ENCODE measurements at places on chromosomes 6 and 20.
A peak's percentile ranks its signal among the peaks of the same experiment; 100 is the strongest.

GRCh38 chr6:28580475-28580874 lies 54.8 kb downstream of the GPX5 start:
- DNase-seq, result no peak

GRCh38 chr6:34993213-34993612 lies 104.2 kb downstream of the ANKS1A start:
- no peak for DNase-seq

GRCh38 chr6:44327096-44327495 lies 13.9 kb upstream of the AARS2 start:
- no peak for DNase-seq

GRCh38 chr6:42378125-42378524 lies 73.6 kb downstream of the TRERF1 start:
- DNase-seq, result no peak

DNA sequence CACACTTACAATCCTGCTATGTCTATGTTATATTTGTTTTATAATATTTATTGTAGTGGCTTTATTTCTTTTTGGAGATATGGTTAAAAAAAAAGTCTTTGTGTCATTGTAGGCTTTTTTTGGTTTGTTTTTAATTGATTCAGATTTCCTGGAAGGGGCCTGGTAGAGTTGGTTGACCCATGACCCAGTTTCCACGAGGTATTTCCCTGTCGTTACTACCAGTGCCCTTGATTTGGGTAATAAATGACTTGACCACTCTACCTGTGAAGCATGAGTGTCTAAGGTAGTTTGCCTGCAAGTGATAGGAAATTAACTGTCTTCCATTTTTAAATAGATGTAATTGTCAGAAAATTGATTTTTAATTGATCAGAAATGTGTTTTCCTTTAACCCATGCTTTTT lies 121.0 kb downstream of the JARID2 start:
- no peak for DNase-seq

- no peak for DNase-seq
These were observed 56.2 kb upstream of the TBC1D7 start for GRCh38 chr6:13384506-13384905.

- no peak for DNase-seq
These were observed 301.4 kb upstream of the TBX18 start for GRCh38 chr6:85065831-85066230.

- peak; percentile 56 for DNase-seq
These were observed 517.6 kb downstream of the CD83 start for GRCh38 chr6:14635195-14635594.

DNA sequence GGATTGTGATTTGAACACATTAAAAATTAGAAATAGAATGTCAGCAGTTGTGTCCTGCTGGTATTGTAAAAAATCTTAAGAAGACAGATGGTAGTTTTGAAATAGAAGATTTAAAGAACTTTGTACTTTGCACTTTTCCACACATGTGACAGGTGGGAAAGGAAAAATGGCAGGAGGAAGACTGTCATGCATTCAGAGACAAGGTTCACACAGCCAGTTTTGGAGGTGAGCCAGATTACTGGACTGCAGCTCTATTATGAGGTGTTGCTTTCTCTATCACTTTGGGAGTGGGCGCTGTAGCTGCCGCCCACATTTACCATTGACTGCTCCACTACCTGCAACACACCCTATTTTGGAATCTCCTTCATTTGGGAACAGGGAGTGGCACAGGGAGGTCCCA lies 12.1 kb upstream of the NDUFAF4 start:
- no peak for DNase-seq

- DNase-seq, result no peak
These were observed 194.9 kb downstream of the BCAS1 start for GRCh38 chr20:53875452-53875851.

GRCh38 chr6:13302291-13302690 lies 26.0 kb downstream of the TBC1D7 start:
- DNase-seq, result no peak

DNA sequence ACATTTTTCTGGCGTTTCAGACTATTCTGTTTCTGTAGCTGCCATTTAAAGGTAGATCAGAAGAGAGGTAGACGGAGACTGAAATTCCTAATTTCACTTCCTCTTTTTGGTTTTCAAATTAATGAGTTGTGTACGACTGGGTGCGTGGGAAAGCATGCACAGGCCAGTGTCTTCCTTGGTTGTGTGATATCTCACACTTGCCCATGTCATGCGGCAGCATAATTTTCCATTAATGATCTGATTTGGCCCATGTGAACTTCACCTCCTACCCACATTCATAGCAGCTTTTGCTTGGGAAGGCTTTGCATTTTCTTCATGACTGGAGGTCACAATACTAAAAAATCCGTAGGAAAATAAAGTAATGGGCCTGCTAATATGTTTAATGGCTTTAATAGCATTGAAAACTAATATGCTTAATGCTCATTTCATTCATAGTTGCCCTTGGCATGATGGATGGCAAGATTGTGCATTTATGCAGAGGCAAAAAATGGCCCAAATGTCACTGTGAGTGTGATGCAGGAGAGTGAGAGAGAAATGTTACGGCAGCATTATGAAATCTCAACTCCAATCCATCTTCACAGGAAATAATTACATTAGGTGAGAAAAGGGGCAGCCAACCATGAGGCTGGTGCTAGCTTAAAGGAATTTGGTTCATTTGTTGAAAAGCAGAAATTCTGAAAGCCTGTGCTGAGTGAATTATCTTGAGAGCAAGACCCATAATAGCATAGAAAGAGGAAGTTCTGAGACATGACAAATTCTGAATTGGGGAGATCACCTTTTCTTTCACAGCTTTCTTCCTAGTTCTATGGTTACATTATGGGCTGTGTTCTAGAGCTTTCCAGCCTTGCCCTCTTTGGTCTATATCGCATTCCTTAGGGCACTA lies 69.0 kb upstream of the UST start:
- no peak for DNase-seq

DNA sequence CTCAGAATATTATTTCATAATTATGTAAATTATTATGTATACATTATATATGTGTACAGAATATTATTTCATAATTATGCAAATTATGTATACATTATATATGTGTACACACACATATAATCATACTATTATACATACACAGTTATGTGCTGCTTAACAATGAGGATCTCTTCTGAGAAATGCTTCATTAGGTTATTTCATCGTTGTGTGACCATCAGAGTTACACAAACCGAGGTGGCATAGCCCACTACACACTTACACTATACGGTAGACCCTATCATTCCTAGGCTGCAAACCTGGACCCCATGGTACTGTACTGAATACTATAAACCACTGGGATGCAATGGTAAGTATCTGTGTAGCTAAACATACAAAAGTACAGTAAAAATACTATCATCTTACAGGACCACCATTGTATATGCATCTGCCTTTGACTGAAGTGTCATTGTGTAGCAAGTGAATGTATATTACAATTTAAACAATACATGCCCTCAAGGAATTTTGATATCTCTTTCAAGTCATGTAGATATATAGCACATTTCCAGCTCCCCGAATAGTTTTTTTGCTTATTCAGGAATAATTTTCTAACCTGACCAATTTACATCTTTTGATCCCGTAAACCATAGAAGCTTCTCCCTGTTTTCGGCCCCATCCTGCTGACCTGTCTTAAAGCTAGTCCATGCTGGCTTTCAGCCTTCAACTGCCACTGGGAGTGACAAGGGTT lies 71.2 kb downstream of the TMEM170B start:
- DNase-seq, result no peak

DNA sequence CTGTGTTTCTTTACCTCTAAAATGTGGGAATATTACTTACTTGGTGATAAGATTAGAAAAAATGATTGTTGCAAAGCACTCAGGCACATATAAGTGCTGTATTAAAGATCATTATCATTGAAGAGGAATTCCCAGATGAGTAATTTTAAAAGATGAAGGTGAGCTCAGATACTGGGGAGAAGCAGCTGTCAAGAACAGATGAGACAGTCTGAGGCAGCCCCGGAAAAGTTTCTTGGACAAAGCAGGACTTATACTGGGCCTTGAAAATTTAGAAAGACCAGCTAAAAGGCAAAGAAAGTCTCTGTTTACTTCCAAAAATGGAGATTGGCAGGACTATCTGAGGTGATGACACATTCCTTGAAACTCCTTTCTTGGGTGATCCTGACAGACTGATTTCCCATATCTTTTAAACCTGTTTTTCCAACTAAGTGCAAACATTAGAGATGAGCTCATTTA lies 93.8 kb upstream of the MARCKS start:
- DNase-seq, result no peak

- no peak for DNase-seq
These were observed 81.1 kb downstream of the LAMA4 start for GRCh38 chr6:112173221-112173804.

- no peak for DNase-seq
These were observed 2.8 kb downstream of the EYA2 start for GRCh38 chr20:46897328-46897880.

DNA sequence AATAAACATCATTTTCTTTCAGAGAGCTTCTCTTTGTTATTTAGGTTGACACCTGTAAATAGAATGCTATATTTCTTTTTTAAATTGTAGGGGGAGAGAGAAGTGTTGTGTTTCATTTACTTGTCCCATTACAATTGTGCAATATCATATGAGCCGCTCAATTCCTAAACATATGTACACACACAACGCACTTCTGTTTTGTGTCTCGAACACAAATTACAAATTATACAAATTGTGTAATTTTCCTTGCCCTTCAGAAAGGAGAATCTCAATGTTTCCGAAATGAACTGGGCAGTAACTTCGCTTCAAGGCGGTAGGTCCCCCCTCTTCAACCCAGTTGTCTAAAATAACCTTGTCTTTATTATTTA lies 2.6 kb upstream of the ABT1 start:
- no peak for DNase-seq

GRCh38 chr6:134376785-134377184 lies 58.9 kb upstream of the SGK1 start:
- no peak for DNase-seq

GRCh38 chr6:158611541-158612370 lies 32.8 kb downstream of the DYNLT1 start:
- DNase-seq, result no peak

DNA sequence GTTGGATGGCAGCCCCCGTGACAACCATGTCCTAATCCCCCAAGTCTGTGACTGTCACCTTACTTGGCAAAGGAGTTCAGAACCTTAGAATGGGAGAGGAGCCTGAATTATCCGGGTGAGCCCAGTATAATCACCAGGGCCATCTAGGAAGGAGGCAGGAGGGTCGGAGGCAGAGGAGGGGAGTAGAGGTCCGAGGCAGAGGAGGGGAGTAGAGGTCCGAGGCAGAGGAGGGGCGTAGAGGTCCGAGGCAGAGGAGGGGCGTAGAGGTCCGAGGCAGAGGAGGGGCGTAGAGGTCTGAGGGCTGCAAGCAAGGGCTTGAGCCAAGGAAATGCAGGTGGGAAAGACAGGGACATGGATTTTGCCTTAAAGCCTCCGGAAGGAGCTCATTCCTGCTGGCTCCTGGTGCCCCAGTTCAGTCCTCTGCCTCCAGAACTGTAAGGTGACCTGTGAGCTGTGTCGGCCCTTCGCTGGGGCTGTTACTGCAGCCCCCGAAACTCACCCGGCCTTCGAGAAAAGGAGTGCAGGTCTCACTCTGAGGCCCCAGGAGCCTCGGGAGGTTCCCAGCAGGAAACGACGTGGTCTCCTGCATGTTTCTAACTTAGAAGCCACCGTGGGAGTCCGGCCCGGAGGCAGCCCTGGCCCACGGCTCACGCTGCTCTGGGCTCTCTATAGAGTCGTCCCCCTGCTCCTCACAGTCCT lies 20.0 kb upstream of the SLCO4A1 start:
- DNase-seq, result no peak

GRCh38 chr6:148508401-148509041 lies 165.9 kb downstream of the SASH1 start:
- no peak for DNase-seq

DNA sequence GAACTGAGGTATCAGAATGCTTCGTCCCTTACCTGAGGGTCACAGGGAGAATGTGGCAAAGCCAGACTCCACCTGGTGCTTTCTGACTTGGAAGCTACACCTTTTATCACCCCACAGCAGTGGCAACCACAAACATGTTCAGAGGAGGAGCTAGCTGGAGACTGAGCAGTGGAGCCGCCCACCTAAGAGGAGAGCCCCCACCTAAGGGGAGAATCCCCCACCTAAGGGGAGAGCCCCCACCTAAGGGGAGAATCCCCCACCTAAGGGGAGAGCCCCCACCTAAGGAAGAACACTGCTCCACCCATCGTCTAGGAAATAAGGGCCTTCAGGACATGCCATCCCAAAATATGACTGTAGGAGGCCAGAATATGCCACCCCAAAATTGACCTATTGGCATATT lies 4.0 kb downstream of the SLC52A3 start:
- DNase-seq, result no peak

DNA sequence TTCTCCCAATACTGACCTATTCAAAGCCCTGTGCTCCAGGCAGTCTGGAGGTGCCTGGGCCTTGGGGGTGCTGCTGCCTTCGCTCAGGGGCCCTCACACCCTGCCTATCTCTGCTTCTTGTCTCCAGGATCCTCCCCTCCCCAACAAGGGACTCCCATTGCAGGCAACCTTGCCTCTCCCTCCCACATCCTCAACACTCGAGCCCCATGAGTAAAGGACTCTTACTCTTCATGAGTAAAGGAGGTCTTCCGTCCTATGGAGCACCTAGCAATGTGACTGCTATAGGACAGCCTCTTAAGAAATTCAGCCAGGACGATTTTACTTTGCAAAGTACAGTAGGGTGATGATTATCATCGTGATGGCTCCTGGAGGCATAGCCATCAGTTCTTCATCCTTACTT lies 24.5 kb downstream of the PLEKHG1 start:
- DNase-seq, result no peak

DNA sequence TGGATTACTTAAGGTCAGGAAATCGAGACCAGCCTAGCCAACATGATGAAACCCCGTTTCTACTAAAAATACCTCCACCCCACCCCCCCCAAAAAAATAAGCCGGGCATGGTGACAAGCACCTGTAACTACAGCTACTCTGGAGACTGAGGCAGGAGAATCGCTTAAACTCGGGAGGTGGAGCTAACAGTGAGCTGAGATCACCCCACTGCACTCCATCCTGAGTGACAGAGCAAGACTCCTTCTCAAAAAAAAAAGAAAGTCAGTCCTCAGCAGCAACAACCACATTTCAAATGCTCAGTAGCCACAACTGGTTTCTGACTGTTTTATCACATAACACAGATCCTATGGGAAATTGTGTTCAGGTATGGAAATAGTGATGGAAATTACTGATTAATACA lies 135.3 kb downstream of the HFE start:
- no peak for DNase-seq

DNA sequence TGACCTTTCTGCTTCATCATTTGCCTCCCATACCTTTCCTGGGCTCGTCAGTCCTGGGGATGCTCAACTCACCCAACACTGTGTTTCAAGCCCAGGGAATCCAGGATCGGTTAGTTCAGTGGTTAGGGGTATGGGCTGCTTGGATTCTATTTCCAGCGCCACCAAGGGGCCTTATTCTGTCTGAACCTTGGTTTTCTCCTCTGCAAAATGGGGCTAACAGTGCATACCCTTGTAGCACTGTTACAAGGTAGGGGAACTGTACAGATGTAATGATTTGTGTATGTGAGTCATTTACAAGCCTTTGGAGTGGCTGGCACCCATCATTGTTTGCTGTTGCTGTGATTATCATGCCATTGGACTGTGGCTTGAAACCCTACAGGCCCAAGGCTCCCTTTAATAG lies 14.5 kb upstream of the CSNK2A1 start:
- DNase-seq, result no peak
